ENCODE measurements at places on chromosomes 5 and 9.
A peak's percentile ranks its signal among the peaks of the same experiment; 100 is the strongest.

- DNase-seq = no peak
These were observed 345.6 kb downstream of the PRELID2 start for GRCh38 chr5:145489516-145489915.

DNA sequence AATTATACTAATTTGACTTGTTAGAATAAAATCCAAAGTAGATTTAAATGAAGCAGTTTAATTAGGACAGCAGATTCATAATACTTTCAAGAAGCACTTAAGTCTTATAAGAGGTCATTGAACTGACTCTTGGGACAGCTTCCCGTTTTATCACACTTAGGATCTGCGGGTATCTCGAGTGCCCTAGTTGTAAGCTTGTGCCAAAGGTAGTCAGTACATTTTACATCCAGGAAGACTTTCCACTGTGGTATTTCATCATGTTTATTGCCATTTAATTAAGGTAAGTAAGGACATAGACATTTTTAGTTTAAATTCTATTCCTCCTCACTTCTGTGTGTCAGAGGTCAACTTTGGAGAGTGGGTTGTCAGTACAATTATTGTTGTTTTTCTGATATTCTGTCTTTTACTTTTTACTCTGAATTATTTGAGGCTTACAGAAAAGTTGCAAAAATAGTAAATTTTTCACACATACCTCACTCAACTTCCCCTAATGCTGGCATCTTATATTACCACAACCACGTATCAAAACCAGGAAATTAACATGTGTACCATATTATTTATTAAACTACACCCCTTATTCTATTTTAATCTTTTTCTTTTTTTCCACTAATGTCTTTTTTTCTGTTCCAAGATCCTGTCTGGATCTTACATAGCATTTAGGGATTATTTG, 7.5 kb upstream of the ZNF367 start:
- DNase-seq = no peak

DNA sequence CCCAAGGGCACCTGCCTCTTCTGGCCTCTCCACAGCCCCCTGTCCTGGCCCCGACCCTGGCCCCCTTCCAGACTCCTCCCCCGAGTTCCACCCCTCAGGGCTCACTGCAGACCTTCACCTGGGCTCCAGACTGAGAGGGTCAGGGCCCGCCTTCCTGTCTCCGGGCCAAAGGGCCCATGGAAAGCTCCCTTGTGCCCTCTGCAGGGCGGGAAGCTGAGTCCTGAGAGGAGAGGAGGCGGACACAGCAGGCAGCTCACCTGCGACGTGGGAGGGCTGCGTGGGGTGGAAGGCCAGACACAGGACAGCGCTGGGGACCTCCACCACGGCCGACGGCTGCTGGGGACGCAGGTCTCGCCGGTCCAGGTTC, 20.6 kb downstream of the DYNC2I2 start:
- no peak for DNase-seq

- DNase-seq = peak; percentile 60
These were observed 6.6 kb downstream of the POC5 start for GRCh38 chr5:75710637-75711036.

DNA sequence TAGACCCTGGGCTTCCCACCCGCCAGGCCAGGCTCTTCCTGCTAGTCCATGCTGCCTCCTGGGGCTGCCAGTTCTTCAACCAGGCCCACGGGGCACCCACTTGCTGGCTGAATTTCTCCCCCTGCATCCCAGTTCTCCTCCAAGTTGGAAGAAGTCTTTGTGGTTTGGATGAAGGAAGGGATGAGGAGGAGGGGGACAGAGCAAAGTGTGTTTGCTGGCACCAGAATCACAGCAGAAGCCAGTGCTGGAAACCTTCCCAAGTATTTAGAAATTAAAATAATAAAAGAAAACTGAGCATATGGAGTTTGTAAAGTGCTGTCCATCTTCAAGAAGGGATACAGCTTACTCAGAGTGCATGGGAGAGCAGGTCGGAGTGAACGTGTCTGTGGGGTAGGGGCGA, 19.4 kb upstream of the UNC5A start:
- no peak for DNase-seq

GRCh38 chr5:98840946-98841345, 67.5 kb downstream of the RGMB start:
- no peak for DNase-seq
